ENCODE measurements at places on chromosomes 6 and 20.

DNA sequence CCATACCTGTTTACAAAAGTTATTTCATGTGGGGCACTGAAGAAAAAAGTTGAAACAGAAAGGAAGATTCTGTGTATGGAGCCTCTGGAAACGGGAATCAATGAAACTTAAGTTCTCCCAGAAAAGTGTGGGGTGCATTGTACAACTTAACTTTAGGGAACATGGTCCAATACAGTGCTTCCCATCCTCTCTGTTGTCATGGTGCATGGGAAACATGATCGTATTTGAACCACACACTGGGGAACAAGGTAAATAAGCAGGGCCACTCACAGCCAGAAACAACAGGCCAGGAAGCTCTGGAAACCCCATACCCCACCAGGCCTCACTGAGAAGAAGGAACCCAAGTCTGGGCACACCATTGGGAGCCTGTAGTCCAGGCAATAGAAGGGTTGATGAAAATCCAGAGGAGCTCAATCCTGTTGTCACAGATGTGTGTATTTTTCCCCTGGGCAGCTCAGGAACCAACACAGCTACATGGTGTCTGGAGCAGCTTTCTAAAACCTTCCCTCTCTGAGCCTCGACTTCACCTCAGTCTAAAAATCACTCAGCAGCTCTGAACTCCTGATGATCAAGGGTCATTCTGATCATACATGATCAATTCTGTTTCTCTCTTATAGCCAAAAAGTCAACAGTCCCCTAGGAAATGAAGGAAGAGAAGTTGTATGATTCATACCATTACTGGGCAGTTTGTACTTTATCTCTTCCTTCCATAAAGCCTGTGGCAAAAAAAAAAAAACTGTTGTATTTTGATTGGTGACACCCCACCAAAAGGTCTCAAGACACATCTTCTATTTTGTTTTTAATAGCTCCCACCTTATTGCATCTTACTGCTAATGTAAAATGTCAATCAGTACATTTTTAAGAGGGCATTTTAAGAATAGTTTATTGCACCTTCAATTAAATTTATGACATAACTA, 198.5 kb upstream of the TAB2 start:
- DNase-seq = no peak

DNA sequence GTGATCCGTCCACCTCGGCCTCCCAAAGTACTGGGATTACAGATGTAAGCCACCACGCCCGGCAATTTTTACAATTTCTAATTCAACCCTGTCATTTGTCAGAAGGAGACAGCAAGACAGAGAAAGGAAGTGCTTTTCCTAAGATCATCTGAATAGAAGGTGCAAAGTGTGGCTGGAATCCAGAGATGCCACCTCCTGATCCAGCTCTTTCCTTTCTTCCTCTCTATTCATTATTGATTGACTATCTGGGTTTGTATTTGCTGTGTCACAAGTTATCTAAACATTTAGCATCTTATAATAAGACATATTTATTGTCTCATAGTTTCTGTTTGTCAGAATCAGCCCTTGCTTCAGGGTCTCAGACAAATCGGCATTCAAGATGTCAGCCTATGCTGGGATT, 217.7 kb downstream of the BCAS1 start:
- no peak for DNase-seq

GRCh38 chr6:2480267-2480966, 235.0 kb upstream of the GMDS start:
- DNase-seq = no peak

DNA sequence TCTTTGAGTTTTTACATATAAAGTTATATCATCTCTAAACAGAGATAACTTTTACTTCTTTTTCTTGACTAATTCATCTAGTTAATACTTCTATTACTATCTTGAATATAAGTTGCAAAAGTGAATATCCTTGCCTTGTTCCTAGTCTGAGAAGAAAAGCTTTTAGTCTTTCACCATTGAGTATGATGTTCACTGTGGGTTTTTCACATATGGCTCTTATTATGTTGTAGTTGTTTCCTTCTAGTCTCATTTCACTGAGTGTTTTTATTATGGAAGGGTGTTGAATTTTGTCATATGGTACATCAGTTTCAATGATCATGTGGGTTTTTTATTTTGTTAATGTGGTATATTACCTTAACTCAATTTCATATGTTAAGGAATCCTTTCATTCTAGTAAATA, 488.3 kb downstream of the COL12A1 start:
- DNase-seq = no peak

- DNase-seq = no peak
Measured at GRCh38 chr20:13418263-13419229, 197.5 kb downstream of the ISM1 start.

DNA sequence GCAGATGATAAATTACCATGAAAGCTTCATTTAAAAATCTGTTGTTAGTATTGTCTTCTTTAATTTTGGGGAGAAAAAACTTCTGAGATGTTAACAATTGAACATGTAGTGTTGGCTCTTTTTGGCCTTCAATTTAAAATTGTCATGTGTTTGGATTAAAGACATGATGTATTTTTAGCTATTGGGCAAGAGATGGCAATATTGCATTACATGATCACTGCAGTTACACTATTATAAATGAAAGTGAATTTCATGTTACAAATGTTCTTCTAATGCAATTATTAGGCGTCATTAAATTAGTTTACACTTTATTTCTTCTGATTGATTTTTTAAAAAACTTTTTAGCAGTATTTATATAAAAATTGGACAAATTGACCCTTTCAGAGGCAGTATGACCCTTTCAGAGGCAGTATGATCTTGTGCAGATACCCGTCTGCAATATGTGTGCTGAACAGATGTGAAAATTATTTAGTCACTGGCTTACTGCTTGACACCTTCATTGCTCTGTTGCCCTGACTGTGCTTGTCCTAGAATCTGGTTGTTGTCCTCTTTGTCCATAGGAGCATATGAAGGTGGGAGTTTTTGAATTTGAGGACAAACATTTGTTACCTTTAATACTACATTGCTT, 25.8 kb downstream of the CDKAL1 start:
- no peak for DNase-seq

- DNase-seq = peak; percentile 47
Measured at GRCh38 chr20:19885939-19886660, 128.0 kb downstream of the RIN2 start.

DNA sequence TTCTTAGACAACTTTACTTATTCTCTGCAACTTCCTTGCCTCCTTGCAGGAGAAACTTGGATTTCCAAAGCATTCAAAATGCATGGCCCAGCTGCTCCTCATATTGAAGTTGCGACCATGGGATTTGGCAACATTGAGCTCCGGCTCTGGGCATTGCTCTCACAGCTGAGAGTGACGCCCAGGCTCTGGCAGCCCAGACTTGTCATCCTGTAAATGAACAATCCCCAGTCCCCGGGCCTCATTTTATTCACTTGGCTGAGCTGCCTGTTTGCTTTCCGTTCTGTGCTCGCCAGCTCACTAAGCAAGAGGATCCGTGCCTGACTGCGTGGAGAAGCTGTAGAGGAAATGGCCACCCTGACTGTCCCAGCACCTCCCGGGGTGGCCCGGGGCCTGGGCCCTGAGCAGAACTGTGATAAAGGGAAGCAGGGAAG, 119.5 kb upstream of the CD93 start:
- peak; percentile 40 for DNase-seq

- no peak for DNase-seq
Measured at GRCh38 chr6:101126501-101126900, 245.4 kb upstream of the ASCC3 start.

GRCh38 chr6:82251942-82252341, 4.4 kb upstream of the IBTK start:
- DNase-seq = no peak

DNA sequence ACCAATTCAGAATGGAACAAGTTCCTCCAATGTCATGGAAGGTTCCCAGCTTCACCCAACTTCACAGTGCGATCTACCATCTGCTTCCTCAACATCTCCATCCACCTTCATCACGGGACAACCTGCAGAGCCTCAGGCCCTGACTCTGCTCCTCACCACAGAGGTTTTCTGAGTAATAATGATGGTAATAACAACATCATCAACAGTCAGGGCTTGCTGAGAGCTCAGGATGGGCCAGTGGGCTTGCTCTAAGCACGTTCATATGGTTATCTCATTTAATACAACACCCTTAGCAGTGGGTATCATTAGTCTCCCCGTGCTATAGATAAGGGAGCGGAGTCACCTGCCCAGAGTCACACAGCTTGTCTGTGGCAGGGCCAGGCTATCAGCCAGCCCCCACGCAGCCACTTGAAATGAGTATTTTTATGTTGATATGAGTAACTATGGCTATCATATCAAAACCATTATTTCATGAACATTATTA, 38.6 kb downstream of the PREX1 start:
- DNase-seq = no peak

DNA sequence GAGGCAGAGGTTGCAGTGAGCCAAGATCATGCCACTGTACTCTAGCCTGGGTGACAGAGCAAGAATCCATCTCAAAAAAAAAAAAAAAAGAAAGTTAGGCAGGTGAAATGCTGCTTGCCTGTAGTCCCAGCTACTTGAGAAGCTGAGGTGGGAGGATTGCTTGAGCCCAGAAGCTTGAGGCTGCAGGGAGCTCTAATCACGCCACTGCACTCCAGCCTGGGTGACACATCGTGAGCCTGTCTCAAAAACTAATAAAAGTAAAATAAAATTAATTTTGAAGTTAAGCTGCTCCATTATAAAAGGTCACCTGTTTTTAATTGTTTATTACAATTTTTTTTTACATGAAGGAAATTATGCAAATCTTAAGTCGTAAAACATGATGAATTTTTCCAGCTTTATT, 23.2 kb upstream of the SAMHD1 start:
- DNase-seq = no peak

- DNase-seq = no peak
Measured at GRCh38 chr6:170313716-170314295, 7.2 kb downstream of the FAM120B start.

DNA sequence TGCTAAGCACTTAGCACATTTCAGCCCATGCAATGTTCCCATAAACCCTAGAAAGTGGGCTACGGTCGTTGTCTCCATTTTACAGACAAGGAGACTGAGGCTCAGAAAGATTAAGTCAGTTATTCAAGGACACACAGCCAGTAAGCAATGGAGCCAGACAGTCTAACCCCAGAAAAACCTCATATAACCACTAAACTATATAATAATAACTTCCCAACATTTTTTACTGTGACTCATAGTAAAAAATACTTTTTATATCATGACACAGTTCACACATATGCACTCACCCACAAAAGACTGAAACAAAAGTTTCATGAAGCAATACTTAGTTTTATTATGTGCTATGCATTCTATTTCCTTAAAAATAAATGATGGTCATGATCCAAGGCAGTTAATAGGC, 66.2 kb upstream of the EYA2 start:
- peak; percentile 74 for DNase-seq

GRCh38 chr20:6213311-6213710, 90.5 kb upstream of the FERMT1 start:
- DNase-seq = no peak

- no peak for DNase-seq
Measured at GRCh38 chr6:170116636-170117035, 174.2 kb downstream of the DLL1 start.

DNA sequence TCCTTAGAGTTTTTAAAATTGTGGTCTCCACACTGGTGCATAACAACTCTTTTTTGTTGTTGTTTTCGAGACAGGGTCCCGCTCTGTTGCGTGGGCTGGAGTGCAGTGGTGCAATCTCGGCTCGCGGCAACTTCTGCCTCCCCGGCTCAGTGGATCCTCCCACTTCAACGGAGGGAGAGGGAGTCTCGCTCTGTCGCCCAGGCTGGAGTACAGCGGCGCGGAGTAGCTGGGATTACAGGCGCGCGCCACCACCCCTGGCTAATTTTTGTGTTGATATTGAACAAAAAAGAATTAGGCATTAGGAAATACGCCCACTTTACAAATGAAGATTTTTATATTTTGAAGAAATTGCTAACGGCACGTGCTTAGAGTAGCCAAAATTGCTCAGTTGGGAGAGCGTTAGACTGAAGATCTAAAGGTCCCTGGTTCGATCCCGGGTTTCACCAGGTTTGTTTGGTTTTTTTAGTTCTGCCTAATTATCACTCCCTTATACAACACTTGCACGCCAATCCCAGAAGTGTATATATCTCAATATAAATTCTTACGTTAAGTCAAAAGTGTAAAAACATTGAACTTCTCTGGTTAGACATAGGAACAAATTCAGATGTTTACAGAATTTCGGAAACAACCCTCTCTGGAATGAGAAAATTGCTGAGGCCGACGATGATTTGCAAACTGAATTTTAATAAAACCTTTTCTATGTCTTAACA, 159.6 kb downstream of the TRIM27 start:
- no peak for DNase-seq

DNA sequence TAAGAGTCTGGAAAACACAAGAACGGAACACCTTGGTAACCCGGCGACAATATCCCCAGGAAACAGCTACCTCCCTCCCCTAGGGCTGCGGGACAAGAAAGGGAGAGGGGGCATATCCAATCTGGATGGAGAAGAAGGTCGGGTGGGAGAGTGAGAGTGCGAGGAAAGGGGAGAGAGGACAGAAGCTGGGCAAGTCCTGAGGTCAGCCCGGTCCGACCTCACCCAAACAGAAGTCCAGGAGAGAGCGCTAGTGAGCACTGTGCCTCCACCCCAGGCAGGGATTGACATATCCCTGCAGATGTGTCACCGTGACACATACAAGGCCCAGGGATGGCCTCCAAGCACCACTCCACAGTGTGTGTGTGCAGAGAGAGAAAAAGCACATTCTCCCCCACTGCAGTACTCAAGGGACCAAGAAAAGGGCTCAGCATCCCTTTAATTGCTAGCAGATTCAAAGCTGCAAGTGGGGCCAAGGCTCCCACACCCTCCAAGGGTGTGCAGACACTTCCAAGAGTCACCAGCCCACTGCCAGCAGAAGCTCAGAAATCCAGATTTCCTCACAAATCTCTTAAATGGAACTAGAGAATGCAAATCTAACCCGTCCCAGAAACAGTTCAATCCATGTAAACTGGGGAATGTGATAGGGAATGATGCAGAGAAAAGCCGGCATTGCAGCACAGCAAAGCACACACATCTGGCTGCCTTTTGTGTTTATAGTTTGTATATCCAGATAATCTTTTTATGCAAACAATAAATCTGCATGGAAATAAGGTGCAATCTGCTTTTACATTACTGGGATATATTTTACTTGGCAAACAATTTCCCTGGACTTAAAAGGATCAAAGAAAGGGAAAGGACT, 3.1 kb downstream of the PXDC1 start:
- peak; percentile 68 for DNase-seq
